ENCODE measurements at places on chromosomes 13 and 19.

- DNase-seq: no peak
These were observed 98.5 kb upstream of the PABPC3 start for GRCh38 chr13:24997367-24997967.

DNA sequence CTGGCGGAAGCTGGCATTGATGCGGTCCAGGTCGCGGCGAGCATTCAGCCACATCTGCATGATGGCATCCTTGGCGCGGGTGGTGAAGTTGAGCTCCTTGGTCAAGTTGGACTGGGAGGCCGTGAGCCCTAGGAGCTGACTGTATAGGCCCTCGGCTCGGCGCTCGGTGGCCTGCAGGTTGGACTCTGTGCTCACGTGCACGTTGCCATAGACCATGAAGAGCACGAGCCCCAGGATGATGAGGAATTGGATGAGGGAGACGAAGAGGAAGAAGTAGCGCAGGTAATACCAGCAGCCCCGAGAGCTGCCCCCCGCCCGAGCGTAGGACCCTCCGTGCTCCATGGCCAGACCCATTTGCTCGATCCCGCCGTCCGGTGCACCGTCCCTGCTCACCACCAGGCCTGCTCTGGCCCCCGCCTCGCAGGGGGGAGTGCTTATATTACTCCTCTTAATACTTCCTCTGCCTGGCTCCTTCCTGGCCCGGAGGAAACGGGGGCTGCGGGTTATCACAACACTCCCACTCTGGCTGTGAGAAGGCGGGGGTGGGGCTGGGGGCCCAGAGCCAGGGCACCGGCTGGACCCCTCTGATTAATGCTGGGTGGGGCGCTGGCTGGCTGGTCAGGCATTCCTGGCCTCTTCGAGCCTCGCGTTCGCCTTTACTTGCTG, at the start of gene PLVAP:
Gene PLVAP (minus strand): TSS at position 408 of the 666 bp plus-strand sequence. CDS start 54 bp downstream, at position 354.
- DNase-seq: peak; percentile 64

DNA sequence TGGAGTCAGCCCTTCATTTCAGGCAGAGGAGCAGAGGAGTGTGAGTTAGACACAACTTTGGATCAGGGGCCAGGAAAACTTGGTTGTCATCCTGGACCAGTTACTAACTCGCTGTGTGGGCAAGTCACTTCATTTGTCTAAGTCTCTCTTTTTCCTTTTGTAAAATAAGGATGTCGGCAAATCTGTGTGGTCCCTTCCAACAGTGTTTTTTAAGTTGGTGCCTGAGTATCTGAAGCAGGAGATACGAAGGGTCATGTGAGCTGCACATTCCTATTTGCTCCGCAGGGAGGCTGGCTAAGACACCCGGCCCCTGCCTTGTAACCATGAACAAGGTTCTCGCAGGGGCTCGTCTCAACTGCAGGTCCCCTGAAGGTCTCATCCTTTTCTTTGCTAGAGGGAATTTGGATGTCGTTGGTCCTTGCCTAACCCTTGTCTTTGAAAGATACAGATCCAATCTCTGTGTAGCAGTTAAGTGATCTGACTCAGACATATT, 64.3 kb downstream of the LRCH1 start:
- DNase-seq: no peak

GRCh38 chr19:51687791-51688670, 5.1 kb upstream of the SPACA6 start:
- DNase-seq: peak; percentile 86

GRCh38 chr19:43625918-43626579, 6.6 kb upstream of the ZNF428 start:
- no peak for DNase-seq

DNA sequence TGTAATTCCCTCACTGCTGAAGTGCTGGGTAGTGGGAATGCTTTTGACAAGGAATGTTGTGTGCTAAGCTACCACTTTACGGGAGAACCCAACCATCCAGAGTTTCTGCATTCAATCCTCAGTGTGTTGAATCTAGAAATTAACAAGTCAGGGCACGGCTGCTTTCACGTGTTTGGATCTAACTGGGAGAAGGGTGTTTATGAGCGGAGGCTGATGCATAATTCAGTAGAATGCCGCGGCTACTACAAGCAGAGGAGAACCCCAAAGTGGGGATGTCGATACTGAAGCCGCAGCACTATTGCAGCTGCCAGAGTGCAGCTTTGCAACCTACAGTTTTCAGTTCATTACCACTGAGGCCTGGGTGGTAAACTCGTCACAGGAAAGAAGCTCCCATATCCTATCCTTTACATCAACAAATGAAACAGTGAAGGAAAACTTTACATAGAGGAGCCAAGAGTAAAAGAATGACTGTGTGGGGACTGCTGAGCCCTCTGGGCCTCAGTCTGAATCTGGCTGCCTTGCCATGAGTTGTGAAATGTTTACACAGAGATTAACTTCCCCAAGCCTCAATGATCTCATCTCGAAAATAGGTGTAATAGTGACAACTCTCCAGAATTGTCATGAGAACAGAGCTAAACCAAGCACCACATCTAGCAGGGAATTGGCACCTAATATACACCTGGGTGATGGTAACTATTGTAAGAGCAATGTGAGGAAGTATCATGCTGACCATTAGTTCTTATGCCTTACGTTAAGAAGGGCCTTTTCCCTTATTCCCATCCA, 531.7 kb downstream of the MYO16 start:
- DNase-seq: no peak

DNA sequence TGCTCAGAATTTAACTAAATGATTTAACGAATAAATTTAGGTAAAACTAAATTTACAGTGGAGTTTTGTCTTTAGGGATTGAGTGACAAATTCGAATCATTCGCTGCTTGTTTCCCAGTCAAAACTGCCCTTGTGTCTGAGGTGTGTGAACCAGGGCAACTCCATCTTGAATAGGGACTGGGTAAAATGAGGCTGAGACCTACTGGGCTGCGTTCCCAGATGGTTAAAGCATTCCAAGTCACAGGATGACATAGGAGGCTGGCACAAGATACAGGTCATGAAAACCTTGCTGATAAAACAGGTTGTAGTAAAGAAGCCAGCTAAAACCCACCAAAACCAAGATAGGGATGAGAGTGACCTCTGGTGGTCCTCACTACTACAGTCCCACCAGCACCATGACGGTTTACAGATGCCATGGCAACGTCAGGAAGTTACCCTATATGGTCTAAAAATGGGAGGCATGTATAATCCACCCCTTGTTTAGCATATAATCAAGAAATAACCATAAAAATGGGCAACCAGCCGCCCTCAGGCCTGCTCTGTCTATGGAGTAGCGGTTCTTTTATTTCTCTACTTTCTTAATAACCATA, 10.2 kb upstream of the ANKRD10 start:
- no peak for DNase-seq

GRCh38 chr13:111539791-111540446, 219.5 kb downstream of the TEX29 start:
- DNase-seq: no peak

GRCh38 chr13:73038064-73038463, 20.7 kb upstream of the KLF5 start:
- no peak for DNase-seq

DNA sequence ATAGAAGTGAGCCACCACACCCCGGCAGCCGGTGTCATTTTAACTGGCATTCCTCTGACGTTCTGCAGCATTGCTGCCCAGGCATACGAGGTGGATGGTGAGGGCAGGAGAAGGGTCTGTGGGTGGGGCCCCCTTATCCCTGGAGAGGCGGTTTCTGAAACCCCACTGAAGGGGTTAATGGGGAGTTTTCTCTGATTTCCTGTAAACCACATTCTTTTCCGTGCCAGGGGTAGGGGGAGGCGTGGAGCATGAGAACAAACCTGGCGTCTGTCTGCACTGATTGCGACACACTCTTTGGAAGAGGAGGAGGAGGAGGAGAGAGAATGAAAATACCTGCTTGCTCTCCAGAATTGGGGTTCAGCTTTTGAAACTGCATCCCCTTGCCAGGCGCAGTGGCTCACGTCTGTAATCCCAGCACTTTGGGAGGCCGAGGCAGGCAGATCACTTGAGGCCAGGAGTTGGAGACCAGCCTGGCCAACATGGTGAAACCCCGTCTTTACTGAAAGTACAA, 2.7 kb upstream of the C3 start:
- no peak for DNase-seq
